ENCODE measurements at places on chromosomes 5 and 9. TPM values are rescaled to one million over a fixed set of nuclear protein-coding genes. Genes with fewer than 3 reads are reported as not detected.

DNA sequence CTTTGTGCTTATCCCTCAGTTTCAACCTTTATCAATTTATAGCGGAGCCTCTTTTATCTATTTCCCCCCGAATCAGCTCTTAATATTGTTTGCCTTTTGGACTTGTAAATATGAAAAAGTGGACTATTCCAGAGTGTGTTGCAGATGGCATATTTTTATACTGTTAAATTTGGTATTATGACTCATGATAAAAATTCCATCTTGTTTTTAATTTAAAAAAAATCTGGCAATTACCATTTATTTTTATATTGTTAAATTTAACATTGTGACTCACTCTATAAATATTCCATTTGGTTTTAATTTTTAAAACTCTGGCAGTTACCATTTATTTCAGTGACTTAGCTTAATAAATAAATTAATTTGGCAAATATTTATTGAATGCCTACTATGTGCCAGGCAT lies 37.5 kb downstream of the RBM27 start:
- H3K27me3 ChIP-seq, result no peaks in the 10 kb centered on the region
- no peak overlapping the region for H3K4me3 ChIP-seq

GRCh38 chr5:149162401-149163084 lies 21.2 kb downstream of the ABLIM3 start:
- DNase-seq, result no peak
- H3K4me1 ChIP-seq, result peaks cover 11% of the 10 kb centered on the region
- H3K27me3 ChIP-seq, result no peaks in the 10 kb centered on the region
- H3K27ac ChIP-seq, result no peak overlapping the region
- no peak overlapping the region for H3K4me3 ChIP-seq

SUSD3 gene
- 3.7 TPM for total RNA-seq

DMGDH gene
- total RNA-seq, result 20.1 TPM

KIF4B gene
- not detected for total RNA-seq

GRCh38 chr5:136424835-136425584 lies 59.7 kb upstream of the TRPC7 start:
- H3K27ac ChIP-seq, result no peak overlapping the region
- H3K4me3 ChIP-seq, result no peak overlapping the region
- no peaks in the 10 kb centered on the region for H3K4me1 ChIP-seq
